Kasumi-1 (cell line): ENCODE measurements at places on chromosomes 7 and 10.

- no peak for DNase-seq
Measured at GRCh38 chr10:70536196-70536861, 57.8 kb downstream of the PALD1 start.

GRCh38 chr7:16412274-16413254 is 8.8 kb downstream of the CRPPA start:
- DNase-seq, result no peak

DNA sequence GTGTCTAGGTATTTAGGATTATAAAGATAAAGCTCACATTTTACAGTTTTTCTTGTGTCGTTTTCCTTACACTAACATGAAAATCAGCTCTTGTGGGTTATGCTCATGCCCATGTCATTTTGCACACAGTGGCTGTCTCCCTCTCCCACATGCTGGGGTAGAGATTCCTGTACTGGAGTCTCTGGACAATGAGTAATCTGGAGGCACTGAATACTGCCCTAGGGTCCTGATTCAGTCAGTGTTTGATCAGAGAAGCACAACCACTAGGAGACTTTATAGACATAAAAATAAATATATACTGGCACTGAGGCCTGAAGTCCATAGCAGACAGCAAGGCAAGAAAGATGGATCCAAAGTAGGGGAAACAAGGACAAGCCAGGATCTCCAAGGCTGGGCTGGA is 1008.8 kb downstream of the KCNMA1 start:
- DNase-seq, result no peak

GRCh38 chr10:124251317-124252065 is 158.1 kb upstream of the CHST15 start:
- peak; percentile 49 for DNase-seq

- DNase-seq, result no peak
Measured at GRCh38 chr10:10396601-10397000, 621.1 kb upstream of the CELF2 start.

DNA sequence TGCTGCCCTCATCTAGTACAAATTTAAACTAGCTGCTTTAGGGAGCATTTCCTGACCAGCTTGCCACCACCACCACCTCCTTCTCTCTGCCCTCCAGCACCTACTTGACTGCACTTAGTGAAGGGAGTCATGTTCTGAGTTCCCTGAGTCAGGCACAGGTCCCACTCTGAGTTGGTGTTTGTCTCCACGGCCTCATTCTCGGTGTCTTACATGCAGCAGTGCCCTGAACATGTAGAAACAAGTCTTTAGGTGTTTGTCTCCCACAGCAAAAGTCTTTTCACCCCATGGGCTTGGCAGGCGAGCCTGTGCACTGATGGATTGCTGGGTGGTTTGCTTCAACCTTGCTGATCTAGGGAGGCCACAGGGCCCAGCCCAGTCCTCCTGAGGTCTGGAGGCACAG is 16.9 kb downstream of the TSPAN14 start:
- no peak for DNase-seq

GRCh38 chr7:25391295-25391861 is 163.1 kb upstream of the NPVF start:
- DNase-seq, result peak; percentile 17

GRCh38 chr7:47571331-47572093 is 10.4 kb downstream of the TNS3 start:
- peak; percentile 89 for DNase-seq

- DNase-seq, result no peak
Measured at GRCh38 chr10:63003816-63004453, 129.2 kb upstream of the NRBF2 start.

- no peak for DNase-seq
Measured at GRCh38 chr10:28737096-28737495, 59.8 kb downstream of the BAMBI start.

GRCh38 chr7:20172736-20173334 is 44.3 kb downstream of the MACC1 start:
- DNase-seq, result peak; percentile 14

GRCh38 chr10:91944880-91945630 is 21.5 kb downstream of the BTAF1 start:
- no peak for DNase-seq

GRCh38 chr7:40599836-40600235 is 465.0 kb downstream of the SUGCT start:
- peak; percentile 26 for DNase-seq

GRCh38 chr7:23336799-23337283 is 37.7 kb downstream of the MALSU1 start:
- DNase-seq, result no peak

GRCh38 chr10:14772399-14772798 is 2.3 kb downstream of the FAM107B start:
- DNase-seq, result no peak

GRCh38 chr7:50952544-50952943 is 169.8 kb upstream of the GRB10 start:
- no peak for DNase-seq

GRCh38 chr10:71916827-71917226 is 47.4 kb upstream of the CHST3 start:
- no peak for DNase-seq

GRCh38 chr7:141648276-141649114 is 53.5 kb downstream of the DENND11 start:
- no peak for DNase-seq

GRCh38 chr10:29136411-29136810 is 152.5 kb upstream of the LYZL1 start:
- no peak for DNase-seq

- no peak for DNase-seq
Measured at GRCh38 chr10:103114876-103115275, 78.2 kb downstream of the NT5C2 start.

DNA sequence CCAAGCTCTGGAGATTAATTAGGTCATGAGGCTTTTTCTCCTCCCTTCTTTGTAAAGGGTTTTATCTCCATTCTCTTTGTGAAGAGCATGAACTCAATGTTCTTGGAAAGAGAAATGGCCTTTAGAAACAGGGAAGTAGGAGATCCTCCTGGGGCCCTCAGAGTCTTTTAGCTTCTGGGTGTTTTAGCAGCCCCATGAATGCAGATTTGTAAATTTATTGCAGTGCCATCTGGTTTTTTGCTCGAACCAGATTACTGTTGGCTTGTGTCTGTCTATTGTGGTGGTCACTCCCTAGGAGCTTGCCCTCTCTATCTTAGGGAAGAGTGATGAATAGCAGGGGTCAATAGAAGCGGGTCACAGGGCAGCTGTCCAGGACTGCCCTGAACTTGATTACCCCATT is 110.6 kb downstream of the BTRC start:
- no peak for DNase-seq

GRCh38 chr7:67661-68395 is 124.5 kb upstream of the FAM20C start:
- no peak for DNase-seq

- no peak for DNase-seq
Measured at GRCh38 chr7:28054531-28055160, 125.9 kb downstream of the JAZF1 start.

DNA sequence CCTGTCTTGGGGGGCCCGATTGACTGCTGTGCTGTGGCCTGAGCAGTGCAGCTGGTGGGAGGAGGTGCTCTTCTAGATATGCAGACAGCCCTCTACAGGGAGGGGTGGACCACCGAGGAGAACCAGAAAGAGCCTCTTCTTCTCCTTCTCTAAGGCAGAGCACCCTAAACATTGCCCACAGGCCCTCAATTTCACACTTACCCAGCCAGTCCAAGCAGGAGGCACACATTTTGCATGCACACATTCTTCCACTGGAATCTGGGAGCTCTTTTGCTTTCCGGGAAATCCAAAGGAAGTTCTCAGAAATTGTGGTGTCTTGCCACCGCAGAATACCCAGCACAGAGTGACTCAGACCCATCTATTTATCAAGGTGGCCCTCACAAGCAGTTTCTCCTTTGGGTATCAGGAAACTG is 45.8 kb downstream of the EEPD1 start:
- no peak for DNase-seq

- peak; percentile 12 for DNase-seq
Measured at GRCh38 chr7:124033095-124033806, 384 bp upstream of the TMEM229A start.

GRCh38 chr10:104441329-104442000 is 87.8 kb downstream of the CFAP58 start:
- DNase-seq, result no peak

GRCh38 chr10:95264227-95265051 is 26.4 kb downstream of the PDLIM1 start:
- no peak for DNase-seq
